Heart left ventricle (tissue), 16 donors: ENCODE measurements at places on chromosomes 7 and 10.

DNA sequence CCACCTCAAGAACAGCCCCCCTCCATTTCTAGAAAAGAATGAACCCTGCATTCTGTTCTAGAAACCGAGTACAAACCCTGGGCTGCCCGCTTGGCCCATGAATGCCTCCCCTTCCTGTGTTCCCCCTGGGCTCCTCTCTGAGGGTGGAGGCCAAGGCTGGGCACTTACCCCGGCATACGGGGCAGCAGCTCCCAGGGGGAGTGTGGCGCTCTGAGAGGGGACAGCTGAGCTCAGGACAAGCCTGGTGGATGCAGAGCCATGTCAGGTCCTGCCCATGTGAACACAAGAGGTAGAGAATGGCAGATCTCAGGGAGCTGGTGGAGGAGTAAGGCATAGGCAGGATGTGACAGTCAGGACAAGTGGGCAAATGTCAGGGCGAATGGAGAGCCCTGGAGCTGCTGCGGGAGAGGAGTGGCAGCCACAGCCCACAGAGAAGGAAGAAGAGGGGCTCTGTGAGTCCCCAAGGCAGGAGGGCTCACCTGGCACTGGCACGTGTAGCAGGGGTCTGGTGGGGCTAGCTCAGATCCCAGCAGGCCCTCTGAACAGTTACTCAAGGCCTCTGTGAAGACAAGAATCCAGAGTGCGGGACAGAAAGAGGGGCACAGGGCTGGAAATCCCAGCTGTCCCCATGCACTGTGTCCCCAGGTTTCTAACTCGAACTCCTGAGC lies 18.9 kb downstream of the ATP6V1F start:
- DNase-seq: peak; percentile 11

GRCh38 chr7:76280408-76280807 lies 22.1 kb upstream of the HSPB1 start:
- no peak for DNase-seq

DNA sequence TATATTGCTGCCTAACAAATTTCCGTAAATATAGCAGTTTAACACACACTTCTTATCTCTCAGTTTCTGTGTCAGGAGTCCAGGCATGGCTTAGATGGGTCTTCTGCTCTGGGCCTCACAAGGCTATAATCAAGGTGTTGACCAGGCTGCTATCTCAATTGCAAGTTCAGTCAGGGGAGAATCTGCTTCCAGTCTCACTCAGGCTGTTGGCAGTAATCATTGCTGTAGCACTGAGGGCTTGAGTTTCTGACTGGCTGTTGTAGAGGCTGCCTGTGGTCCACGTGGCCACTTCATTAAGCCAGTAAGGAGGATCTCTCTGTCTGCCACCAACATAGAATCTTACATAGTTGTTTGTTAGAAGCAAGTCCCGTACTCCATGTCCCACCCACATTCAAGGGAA lies 138.4 kb downstream of the ST7 start:
- no peak for DNase-seq

DNA sequence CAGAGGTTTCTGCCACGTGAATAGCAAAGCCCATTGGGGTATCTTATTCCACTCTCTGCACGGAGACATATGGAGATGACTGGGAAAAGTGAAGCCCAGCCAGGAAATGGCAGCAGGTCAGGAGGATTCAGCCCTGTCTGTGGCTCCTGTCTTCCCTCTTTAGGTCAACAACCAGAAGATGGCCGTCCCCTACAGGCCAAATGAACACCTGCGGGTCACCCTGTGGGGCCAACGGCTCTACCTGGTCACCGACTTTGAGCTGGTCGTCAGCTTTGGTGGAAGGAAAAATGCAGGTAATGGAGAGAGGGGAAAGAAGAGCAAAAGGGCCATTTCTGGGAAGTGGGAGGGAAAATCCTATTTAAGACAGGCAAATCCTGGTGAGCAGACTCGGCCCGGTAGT lies 38.3 kb downstream of the EPHB4 start:
- DNase-seq: no peak

GRCh38 chr7:45564485-45564884 lies 9.7 kb upstream of the ADCY1 start:
- no peak for DNase-seq

DNA sequence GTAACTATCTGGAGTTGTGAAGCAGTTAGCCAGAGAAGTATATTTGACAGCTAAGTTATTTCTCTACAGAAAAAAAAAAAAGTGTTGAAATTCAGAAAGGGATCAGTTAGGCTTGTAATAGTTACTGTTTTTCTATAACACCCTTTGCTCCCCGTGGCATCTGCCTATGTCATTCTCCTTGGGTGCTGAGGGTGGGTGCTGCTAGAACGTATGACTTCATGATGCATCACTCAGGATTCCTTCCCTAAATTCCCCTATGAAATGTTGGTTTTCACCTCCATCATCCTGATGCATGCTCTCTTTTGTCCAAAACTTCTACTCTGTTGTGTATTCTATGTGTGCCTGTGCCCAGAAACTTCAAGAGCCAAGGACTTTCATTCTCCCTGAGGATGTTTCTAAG lies 536.4 kb downstream of the GRM8 start:
- DNase-seq: no peak
